Right hindlimb (tissue), 1 donor: ENCODE measurements at places on chromosomes 11 and 22.

GRCh38 chr11:110035357-110035756 lies 57.8 kb upstream of the ZC3H12C start:
- DNase-seq, result no peak

DNA sequence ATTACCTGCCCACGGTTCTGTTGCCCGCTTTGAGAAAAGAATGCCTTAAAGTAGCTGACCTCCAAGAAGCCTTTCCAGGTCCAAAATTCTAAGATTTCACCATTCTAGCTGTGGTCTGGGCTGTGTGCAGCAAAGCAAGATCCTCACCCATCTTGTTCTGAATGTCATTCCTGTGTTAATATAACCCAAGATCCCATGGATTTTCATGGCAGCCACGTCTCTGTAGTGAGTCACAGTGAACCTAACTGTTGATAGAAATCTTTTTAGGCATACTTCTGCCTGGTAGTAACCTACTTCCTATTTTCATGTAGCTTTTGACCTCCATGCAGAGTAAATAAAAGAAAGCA lies 210.0 kb downstream of the NAV2 start:
- DNase-seq, result no peak

DNA sequence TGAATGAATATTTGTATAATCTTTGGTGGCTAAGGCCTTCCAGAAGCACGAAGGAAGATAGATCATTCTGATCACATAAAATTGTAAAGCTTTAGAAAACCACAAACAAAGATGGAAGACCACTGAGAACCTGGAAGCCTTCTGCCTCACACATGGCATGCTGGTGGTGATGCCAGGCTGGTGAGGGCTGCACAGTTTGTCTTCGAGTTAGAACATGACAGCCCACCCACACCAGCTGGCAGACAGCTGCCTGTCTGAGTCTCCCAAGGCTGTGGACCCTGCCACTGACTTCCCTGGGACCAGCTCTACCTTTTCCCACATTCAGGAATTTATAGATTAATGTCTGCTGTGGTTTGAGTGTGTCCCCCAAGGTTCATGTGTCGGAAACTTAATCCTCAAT lies 48.8 kb upstream of the B3GAT1 start:
- no peak for DNase-seq

- no peak for DNase-seq
These were observed 108.1 kb downstream of the TSPAN18 start for GRCh38 chr11:44834846-44835245.
